ENCODE measurements at places on chromosomes 11 and 22.
A peak's percentile ranks its signal among the peaks of the same experiment; 100 is the strongest.

- DNase-seq, result peak; percentile 35
Measured at GRCh38 chr11:36622431-36623136, 24.5 kb upstream of the RAG2 start.

DNA sequence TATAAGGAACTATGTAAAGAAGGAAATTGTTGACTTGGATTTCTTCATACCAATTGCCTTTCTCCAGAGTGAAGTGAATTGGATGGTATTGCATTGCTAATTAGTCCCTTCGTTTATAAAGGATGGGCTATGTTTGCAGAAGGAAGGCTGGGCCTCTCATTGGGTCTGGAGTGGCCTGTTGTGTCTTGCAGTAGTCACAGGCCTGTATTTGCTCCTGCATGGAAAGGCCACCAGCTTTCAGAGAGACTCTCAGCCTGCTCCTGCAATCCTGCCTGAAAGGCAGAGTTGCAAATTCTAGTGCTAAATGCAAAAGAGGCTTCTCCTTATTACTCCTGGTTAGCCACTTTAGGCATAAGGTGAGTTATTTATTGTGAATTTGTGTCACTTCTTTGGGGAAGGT is 103.8 kb downstream of the EXT2 start:
- DNase-seq, result no peak

DNA sequence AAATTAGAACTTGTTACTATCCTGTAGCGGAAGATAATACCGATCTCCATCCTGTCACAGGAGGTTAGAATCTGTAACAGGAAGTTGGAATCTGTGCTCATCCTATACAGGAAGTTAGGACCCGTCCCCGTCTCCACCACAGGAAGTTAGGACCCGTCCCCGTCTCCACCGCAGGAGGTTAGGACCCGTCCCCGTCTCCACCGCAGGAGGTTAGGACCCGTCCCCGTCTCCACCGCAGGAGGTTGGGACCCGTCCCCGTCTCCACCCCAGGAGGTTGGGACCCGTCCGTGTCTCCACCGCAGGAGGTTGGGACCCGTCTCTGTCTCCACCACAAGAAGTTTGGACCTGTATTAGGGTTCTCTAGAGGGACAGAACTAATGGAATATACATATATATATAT is 52.2 kb downstream of the FBLN1 start:
- no peak for DNase-seq

- DNase-seq, result no peak
Measured at GRCh38 chr22:19808873-19809478, 45.7 kb downstream of the GNB1L start.

- no peak for DNase-seq
Measured at GRCh38 chr11:33211580-33211979, 45.6 kb upstream of the HIPK3 start.

DNA sequence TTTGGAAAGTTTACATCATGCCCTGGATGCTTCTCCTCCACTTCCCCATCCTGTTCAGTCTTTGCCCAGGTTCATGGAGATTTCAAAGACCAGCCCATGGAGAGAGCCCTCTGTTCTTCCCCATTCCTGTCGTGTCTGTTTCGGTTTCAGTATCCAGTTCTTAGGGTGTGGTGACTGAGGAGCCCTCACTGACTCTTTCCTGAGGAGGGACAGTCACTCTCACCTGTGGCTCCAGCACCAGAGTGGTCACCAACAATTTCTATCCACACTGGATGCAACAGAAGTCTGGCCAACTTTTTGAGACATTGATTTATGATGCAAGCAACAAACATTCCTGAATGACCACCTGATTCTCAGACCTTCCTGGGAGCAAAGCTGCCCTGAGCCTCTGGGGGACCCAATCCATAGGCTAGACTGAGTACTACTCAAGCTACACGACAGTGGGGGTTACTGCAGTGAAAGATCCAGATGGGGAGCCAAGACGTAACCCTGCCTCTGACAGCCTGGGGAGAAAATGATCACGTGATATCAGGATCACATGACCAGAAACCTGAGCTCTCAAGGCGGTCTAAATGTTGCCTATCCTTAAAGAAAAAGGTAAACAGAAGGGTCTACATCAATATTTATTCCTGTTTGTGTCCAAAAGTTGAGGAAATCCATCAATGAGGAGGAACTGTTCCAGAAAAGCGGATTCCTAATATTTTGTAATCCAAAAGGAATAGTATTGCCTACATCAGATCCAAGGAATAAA is 76.2 kb upstream of the VPREB1 start:
- no peak for DNase-seq

DNA sequence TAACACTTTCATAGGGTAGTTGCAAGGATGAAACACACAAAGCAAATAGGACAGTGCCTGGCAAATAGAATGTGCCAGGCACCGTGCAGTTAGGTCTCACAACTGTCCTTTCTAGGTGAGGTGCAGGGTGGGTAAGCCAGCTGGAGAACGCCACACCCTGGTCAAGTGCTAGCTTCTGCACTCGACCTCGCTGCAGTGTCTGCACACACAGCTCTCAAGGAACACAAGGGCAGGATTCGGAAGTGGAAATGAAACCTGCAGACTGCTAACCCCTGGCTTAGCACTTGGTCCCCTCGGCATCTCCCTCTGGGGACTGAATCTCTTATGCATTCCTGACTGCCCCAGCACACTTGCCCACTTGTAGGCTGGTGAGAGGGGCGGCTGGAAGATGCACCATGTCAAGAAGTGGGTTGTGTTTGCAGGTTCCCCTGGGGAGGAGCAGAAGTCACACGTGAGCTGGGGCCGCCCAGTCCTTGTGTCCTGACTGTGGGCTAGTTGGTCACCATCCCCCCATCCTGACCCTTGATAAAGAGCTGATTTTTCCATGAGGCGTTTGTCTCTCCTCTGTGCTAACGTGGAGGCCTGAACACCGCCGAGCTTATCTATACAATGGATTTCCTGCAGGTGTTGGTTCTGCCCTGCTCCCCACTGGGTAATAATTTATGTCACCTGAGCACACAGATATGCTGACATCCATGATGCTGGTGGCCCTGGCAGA is 89.0 kb downstream of the MICAL2 start:
- DNase-seq, result no peak

- no peak for DNase-seq
Measured at GRCh38 chr11:83554876-83555275, 268.7 kb upstream of the CCDC90B start.

- no peak for DNase-seq
Measured at GRCh38 chr11:69232821-69233743, 60.9 kb upstream of the MYEOV start.

DNA sequence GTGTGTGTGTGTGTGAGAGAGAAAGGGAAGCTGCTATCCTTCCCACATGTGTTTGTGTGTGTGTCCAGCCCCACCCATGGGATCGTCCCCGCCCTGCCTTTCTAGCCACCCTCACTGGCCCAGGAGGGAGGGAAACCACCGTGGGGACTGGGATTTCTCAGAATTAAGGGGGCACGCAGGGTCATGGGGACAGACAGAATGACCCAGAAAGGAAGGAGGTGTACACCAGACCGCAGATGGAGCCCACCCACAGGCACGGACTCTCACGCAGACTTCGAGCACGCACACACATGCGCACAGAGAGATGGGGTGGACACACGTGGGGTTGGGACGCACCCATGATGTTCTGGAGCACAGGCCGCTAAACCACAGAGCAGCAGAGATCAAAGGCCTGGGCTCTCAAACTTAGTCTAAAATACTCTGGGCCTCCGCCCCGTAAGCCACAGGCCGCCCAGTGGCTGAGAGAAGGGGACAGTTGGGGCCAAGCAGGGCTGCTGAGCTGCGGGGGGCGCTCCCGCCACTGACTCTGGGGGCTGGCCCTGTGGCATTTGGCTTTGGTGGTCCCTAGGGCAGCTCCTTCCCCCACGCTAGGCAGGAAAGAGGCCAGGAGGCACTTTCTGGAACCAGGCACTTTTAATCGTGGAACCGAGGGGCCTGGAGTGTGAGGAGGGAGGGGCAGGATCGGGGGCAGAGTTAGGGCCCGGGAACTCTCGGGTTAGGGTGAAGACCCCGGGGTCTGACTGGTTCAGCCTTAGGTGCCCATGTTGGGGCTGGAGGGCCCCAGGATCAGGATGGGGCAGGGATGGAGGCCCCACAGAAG is 1.5 kb downstream of the IFITM5 start:
- no peak for DNase-seq

- DNase-seq, result peak; percentile 49
Measured at GRCh38 chr22:46737976-46738646, at the start of gene CERK. Gene CERK (minus strand): TSS chr22:46738252. CDS start chr22:46738148, 104 bp downstream.

- DNase-seq, result no peak
Measured at GRCh38 chr22:42284643-42285181, 14.3 kb upstream of the TCF20 start.

- no peak for DNase-seq
Measured at GRCh38 chr11:70506986-70507385, 108.7 kb downstream of the CTTN start.

DNA sequence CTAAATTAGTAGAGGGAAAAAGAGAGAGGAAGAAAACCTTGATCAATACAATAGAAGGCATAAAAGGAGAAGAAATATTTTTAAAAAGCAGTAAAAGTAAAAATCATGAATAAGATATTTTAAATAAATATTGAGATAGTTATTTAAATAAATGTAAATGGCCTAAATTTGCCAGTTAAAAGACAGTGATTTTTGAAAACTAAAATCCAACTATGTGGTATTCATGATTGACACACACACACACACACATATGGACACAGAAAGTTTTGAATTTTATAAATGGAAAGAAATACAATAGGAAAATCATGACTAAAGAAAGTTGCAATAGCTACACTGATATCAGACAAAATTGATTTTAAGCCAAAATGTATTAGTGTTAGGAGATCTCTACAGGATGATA is 313.1 kb downstream of the TBC1D22A start:
- no peak for DNase-seq

GRCh38 chr11:91585035-91585801 is 639.4 kb upstream of the FAT3 start:
- no peak for DNase-seq

- no peak for DNase-seq
Measured at GRCh38 chr11:130636722-130637464, 188.4 kb downstream of the ADAMTS15 start.

GRCh38 chr11:46418751-46419150 is 27.2 kb upstream of the CHRM4 start:
- no peak for DNase-seq

DNA sequence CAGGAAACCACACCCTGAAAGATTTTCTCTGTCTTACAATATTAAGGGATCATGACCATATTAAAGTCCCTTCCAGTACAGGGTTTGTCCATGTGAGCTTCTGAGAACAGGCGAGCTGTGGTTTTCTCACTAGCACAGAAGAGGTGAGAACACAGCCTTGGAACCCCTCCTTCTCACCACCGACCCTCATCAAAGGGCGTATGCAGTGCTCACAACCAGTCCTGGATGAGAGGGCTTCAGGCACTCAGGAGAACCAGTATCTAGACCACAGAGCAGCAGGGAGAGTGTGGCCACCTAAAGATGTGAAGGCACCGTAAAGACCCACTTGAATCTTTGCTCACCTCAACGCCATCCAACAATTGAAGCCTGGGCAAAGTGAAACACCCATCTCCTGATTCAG is 397.0 kb downstream of the ETS1 start:
- DNase-seq, result no peak

GRCh38 chr22:27476729-27477128 is 324.8 kb downstream of the MN1 start:
- DNase-seq, result no peak

GRCh38 chr11:8681837-8682302 is 595 bp downstream of the TRIM66 start:
- DNase-seq, result no peak

GRCh38 chr11:26072614-26073153 is 259.2 kb upstream of the ANO3 start:
- no peak for DNase-seq

GRCh38 chr11:22920939-22921565 is 60.8 kb upstream of the CCDC179 start:
- peak; percentile 63 for DNase-seq

DNA sequence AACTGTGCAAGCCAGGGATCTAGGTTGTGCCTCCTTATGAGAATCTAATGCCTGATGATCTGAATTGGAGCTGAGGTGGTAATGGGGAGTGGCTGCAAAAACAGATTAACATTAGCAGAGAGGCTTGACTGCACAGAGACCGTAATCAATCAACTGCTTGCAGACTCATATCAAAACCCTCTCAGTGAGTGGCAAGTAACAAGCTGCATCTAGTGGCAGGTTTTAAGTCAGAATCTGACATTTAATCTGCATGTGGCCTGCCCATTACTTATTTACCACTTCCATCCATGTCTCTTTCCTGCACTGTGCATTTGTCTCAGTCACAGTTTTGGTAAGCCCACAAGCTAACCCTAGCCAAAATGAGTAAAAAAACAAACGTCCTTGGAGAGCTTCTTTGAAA is 11.2 kb downstream of the C11orf58 start:
- no peak for DNase-seq

DNA sequence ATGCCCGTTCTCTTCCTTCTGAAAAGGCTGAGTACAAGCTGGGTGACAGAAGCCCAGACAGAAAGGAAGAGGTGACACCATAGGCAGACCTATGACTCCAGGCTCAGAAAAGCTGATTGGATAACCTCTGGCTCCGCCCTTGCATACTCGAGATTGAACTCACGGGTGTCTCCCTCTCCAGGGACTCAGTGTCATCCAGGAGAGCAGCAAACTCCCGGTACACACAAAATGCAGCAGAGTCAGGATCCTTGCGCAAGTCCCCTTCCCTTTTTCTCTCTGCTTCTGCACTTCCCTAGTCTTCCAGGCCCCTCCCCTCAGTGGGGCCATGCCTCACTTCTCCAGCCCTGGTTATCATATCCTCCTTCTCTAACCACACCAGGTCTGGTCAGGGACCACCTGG is 9.8 kb downstream of the SCN4B start:
- peak; percentile 46 for DNase-seq
